Activated naive CD4-positive, alpha-beta T cell (primary cell): ENCODE measurements at places on chromosomes 5 and 9.

GRCh38 chr5:67414712-67415111 lies 218.1 kb upstream of the CD180 start:
- no peak for DNase-seq

DNA sequence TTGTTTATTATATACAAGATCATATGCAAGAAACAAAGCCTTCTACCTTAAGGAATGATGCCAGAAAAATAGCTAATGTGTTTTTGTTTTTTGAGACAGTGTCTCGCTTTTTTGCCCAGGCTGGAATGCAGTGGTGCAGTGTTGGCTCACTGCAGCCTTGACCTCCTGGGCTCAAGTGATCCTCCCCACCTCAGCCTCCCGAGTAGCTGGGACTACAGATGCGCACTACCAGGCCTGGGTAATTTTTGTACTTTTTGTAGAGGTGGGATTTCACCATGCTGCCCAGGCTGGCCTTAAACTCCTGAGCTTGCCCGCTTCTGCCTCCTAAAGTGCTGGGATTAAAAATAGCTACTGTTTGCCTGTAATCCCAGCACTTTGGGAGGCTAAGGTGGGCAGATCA lies 15.1 kb downstream of the ERCC6L2 start:
- DNase-seq: no peak

- DNase-seq: no peak
Measured at GRCh38 chr9:36566813-36567221, 5.9 kb upstream of the MELK start.

GRCh38 chr9:78280982-78281668 lies 15.8 kb upstream of the PSAT1 start:
- DNase-seq: no peak

DNA sequence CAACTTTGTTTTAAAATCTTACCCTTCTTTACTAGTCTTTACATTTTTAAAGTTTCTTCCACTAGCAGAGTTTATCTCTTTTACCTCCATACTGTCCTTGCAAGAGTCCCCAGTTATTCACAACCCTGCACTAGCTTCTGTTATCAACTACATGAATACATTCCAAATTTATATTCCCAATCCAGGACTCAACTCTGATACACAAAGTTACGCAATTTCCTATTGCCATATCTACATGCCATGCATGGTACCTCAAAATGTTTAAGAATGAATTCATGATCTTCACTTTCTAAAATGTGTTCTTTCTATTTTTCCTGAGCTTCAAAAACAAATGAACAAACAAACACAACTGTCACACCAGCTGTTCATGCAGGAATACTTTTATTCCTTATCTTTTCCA lies 668.7 kb downstream of the CDH18 start:
- DNase-seq: no peak

DNA sequence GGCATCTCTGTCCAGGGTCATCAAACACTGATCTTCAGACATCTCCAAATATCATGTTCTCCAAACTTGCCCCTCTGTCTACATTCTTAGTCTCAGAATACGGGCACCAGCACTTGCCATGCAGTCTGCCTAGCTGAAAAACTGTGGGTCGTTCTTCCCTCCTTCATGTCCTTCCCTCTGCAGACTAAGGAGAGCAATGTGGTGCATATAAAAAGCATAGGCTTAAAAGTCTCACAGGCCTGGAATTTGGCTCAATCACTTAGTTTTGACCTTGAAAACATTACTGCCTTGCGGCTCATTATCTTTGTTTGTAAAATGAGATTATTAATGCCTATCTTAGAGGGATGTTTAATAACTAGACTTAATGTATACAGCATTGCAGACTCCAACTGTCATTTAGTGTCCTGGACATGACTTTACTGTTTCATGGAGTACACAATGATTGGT lies 362.8 kb downstream of the NPR3 start:
- DNase-seq: no peak

GRCh38 chr9:78575081-78575480 lies 278.2 kb downstream of the PSAT1 start:
- DNase-seq: no peak
